Substantia nigra (tissue), 51 donors: ENCODE measurements at places on chromosomes 6 and 20.

DNA sequence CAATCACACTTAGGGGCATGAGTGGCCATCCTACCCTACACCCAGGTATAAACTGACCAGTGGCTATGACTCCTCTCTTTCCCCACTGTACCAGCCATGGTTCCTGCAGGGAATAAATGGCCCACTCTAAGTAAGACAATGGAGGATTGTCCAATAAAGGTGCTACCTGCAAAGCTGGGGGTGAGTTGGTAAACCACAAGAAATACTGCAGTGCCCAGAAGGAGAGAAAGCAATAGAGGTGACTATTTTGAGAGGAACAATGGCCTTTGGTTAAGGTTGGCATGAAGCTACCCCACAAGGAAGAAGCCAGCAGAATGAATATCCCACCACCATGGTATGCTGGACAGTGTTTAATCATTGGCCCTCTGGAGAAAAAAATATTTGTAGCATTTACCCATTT lies 233.3 kb upstream of the ECI2 start:
- DNase-seq = no peak

DNA sequence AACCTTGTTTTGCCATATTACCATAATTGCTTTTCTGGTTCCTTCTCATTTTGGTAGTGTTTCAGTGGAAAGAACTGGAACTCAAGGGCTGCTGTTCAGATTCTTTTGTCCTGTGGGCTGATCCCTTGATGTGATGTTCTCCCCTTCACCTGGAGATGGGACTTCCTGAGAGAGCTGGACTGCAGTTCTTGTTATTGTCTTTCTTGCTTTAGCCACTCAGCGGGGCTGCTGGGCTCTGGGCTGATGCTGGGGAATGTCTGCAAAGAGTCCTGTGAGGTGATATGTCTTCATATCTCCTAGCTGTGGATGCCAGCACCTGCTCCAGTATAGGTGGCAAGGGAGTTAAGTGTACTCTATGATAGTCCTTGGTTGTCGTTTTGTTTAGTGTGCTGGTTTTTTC lies 79.0 kb downstream of the BCKDHB start:
- DNase-seq = no peak

- DNase-seq = no peak
These were observed 31.5 kb downstream of the RAB44 start for GRCh38 chr6:36729161-36729524.

- no peak for DNase-seq
These were observed 584.7 kb downstream of the RFPL4B start for GRCh38 chr6:112931832-112932231.

DNA sequence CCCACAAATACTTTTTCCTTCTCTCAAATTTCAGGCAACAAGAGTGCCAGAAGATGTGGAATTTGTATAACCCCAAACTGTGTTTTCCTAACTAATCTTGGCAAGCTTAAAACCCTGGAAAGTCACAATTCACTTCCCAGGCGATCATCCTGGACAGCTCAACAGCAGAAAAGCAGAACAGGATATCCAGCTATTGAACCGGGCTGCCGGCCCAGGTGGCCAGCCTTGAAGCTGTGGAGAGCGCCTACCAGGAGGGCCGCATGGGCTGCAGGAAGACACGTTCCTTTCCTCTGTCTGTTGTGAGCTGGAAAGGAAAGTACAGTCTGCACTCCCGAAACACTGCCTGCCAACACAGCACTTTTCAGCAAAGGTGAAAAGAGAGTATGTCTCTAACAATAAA lies 719.7 kb upstream of the MARCKS start:
- DNase-seq = peak; percentile 1
